ENCODE measurements at places on chromosomes 11 and 22.
A peak's percentile ranks its signal among the peaks of the same experiment; 100 is the strongest.

DNA sequence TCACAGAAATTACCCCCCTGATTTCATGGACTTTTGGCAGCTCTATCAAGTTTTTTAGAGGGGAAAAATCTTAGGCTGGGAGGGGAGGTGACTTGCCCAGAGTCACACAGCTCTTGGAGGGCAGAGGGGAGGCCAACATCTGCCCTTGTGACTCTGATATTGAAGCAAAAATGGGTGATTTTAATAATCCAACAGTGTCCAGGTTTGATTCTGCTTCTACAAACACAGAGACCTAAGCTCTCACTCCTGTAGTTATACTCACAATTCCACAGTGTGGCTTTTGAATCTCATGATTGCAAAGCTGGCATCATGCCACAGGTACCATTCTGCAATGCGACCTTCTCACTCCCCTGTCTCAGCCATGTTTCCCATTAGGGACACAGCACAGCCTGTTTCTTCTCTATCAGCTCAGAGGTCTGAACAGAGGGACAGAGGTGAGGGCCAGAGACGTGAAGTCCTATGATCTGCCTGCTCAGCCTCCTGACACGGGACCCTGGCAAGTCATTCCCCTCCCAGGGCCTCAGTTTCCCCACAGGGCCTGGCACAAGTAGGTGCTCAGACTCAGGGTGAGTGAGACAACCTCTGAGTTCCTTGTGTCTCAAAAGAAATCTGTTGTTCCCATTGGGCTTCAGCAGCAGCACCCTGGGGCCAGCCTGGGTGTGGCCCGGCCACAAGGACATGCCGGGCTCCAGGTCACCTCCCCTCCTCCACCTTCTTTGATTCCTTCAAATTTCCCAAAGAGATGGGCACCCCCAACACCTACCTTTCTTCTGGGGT lies 766 bp downstream of the APOL2 start:
- no peak for DNase-seq

DNA sequence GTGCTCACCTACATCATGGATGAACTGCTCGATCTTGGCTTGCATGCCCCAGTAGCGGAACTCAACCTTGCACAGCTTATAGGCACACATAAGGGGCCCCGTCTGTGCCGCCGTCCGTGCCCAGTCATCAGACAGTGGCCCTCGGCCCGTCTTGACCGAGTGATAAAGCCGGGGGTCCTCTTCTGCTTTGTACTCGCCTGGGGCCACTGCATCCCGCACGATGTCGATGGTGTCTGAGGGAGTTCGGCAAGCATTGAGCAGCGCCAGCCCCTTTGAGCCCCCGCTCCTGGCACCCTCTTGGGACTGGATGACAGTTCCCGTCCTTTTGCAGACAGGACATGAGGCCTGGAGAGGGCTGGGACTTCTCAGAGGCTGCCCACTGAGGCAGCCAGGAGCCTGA lies 3.3 kb downstream of the PITPNM1 start:
- DNase-seq: no peak

GRCh38 chr11:28833169-28833568 lies 725.0 kb downstream of the METTL15 start:
- DNase-seq: no peak

DNA sequence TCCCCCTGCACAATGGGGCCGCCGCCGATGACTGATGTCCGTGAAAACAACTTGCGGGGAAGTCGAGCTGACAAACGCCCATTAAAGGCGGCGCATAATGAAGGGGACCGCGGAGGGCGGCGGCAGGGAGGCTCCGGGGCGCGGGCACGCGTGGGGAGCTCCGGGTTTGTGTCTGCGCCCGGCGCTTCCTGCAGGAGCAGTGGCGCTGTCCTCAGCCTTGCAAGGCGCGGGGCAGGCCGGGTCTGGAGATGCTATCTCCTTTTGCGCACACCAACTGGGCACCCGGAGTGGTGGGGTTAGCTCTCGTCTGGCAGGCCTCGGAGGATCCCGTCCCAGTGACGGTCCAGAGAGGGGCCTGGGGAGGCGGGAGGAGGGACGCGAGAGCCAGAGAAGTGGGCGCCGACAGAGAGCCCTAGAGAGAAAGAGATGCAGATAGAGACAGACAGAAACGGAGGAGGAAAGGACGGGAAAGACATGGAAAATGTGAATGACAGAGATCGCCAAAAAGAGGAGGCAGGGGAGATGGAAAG lies 390 bp upstream of the FGF3 start:
- no peak for DNase-seq

GRCh38 chr11:9752091-9752490 lies 88.2 kb downstream of the SWAP70 start:
- no peak for DNase-seq

GRCh38 chr11:85815186-85815931 lies 4.4 kb upstream of the SYTL2 start:
- no peak for DNase-seq

- no peak for DNase-seq
These were observed 87.2 kb downstream of the KCNC1 start for GRCh38 chr11:17821648-17822400.

- DNase-seq: no peak
These were observed 381.7 kb downstream of the AASDHPPT start for GRCh38 chr11:106459135-106459534.

GRCh38 chr11:118128721-118129470 lies 23.7 kb downstream of the SCN4B start:
- no peak for DNase-seq

GRCh38 chr11:63635762-63636465 lies 21.7 kb upstream of the PLAAT3 start:
- DNase-seq: peak; percentile 62

- no peak for DNase-seq
These were observed 8.4 kb downstream of the UCP3 start for GRCh38 chr11:74000307-74001133.

DNA sequence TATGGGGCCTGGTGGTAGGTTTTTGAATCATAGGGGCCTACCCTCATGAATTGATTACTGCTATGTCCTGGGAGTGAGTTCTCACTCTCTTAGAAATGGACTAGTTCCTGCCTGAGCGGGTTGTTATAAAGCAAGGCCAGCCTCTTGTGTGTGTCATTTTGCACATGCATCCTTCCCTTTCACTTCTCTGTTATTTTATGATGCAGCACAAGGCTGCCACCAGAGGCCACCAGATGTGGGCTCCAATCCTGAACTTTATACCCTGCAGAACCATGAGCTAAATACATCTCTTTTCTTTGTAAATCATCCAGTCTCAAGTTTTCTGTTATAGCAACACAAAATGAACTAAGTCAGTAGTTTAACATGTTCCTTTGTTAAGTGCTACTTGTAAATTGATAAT lies 251.4 kb downstream of the BLID start:
- DNase-seq: no peak

- DNase-seq: no peak
These were observed 60.8 kb upstream of the ZBED5 start for GRCh38 chr11:10918698-10919097.

GRCh38 chr22:25008666-25009065 lies 56.1 kb downstream of the KIAA1671 start:
- no peak for DNase-seq

- no peak for DNase-seq
These were observed 22.5 kb downstream of the VSIG10L2 start for GRCh38 chr11:125968354-125968753.

GRCh38 chr22:18069041-18069440 lies 8.7 kb upstream of the PEX26 start:
- no peak for DNase-seq

DNA sequence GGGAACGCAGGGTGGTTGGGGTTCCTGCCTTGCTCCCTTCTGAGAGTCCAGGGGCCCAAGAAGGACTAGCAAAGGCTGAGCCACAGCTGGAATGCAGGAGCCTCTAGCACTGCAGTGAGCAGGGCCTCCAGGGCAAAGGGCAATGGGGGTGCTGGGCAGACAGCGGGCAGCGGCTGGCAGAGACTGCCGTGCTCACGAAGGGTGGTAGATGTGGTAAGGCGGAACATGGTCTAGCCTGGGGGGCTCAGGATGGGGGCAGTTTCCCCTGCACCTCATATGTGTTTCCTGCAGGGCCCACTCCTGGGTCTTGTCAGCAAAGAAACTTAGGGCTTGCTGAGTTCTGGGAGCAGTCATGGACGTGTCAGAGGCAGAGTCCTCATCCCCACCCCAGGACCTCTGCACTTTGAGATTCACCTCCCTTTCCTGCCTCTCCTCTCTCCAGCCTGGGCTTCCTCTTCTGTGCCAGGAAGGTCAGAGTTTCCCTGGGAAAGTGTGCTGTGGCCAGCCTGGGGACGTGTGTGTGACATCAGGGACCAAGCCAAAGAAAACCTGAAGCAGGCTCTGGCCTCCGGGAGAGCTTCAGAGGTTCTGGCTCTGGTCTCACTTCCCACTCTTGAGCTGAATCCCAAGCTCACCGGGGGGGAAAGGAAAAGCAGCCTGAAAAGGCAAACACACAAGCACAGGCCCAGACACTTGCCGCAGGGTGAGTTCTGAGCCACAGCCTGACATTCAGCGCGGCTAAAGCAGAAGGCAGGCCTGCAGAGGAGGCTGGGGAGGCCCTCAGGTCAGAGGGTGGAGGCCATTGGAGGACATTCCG lies 4.4 kb downstream of the MOGAT2 start:
- no peak for DNase-seq

- no peak for DNase-seq
These were observed 378.3 kb downstream of the INSC start for GRCh38 chr11:15493066-15493465.

DNA sequence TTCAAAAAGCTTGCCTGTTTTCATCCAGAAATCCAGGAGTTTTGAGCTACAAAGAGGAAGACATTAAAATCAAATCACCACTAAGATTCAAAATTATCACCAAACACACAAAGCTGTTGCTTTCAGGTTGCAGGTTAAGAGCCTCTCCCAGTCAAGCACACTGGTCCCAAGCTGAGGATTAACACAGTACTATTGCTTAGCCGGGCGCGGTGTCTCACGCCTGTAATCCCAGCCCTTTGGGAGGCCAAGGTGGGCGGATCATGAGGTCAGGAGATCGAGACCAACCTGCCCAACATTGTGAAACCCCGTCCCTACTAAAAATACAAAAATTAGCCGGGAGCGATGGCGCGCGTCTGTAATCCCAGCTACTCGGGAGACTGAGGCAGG lies 1165.1 kb downstream of the LRRC4C start:
- no peak for DNase-seq

DNA sequence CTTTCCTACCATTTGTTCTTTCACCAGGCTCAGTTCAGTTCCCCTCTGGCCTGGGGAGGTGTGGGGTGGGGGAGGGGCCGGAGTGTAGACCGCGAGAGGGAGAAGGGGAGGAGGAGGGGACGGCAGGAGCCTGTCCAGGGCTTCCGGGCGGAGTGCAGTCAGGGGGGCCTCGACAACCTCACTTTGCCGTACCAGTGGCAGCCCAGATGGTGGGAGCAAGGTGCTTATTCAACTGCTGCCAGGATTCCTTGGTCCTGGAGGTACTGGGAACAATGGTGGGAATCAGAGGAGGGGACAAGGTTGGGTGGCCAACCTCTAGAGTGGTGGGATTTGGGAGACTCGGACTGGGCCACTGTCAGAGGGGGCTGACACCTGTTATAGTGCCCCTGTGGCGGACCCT lies 1.2 kb downstream of the BACE1 start:
- no peak for DNase-seq

DNA sequence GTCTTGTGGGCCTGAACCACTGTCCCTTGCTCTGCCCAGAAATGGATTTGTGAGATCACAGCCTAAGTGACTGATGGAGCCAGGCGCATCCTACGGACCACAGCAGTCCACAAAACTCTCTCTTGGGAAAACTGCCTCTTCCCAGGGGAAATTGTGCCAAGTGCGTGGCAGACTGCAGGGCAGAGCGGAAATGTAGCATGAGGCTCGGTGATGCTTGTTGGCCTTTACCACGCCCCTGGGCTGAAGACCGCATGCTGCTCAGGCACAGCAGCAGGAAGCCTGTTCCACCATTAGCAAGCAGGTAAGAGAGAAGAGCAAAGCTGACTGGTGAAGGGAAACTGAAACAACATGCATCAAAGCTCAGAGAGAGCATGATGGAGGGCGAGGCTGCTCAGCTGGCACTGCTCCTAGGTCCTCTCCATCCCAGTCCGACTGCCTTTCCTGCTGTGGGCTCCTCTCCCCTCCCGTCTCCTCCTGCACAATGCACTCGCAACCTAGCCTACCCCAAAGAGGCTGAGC lies 26.5 kb upstream of the SCARF2 start:
- peak; percentile 45 for DNase-seq

- no peak for DNase-seq
These were observed 17.4 kb upstream of the TMEM135 start for GRCh38 chr11:87020336-87020735.

GRCh38 chr22:28222571-28222970 lies 303.5 kb upstream of the PITPNB start:
- DNase-seq: no peak

Measured in activated T-cell treated with anti-CD3 and anti-CD28 coated beads for 1 hour (primary cell).